ENCODE measurements at places on chromosomes 3 and 15.
A peak's percentile ranks its signal among the peaks of the same experiment; 100 is the strongest.

GRCh38 chr15:41215708-41216107 is 14.8 kb downstream of the EXD1 start:
- DNase-seq = no peak

DNA sequence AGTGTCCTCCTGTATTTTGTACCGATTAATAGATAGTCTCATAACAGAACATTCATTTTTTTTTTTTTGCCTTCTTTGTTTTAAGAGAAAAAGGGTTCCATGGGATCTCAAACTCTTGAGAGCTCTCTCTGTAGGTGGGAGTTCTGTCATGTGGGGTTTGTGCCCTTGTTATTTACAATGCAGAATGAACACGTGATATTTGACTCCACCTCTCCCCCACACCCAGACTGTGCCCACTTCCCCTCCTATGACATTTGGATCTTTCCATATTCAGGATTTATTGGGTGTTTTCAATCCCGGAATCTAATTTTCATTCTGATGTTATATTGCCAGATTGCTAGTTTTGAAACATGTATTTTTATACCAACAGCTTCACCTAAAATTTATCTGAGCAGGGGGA is 49.5 kb downstream of the ARPP21 start:
- no peak for DNase-seq

- no peak for DNase-seq
Observed at GRCh38 chr3:172515130-172515918, 7.9 kb downstream of the TNFSF10 start.

DNA sequence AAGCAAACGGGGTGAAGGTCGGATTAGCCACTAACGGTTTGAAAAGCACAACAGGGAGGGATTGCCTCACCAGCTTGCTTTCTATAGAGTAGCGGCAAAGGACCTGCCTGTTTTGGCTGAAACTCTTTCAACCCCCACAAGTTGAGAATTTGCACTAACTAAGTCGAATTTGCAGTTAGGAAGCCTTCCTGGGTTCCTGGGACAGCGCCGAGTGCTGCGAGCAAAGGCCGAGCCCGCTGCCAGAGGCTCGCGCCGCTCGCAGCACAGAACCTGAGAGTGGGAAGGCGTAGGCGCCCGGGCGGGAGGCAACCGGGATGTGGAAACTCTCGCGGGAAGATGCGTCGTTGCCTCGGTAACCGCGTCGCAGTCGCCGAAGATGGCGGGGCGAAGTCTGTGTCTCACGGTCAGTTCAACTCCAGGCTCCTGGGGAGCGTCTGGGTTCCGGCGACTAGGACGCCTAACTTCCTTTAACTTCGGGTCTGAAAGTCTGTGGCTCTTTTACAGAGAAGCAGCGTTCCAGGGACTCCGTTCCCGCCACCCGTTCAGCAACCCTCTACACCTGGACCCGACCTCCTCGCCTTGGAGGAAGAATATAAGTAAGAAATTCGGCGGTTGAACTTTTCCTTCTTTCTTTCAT is at the start of gene TEX9:
Gene TEX9 (plus strand): TSS at position 352 of the 637 bp plus-strand sequence. CDS start 25 bp downstream, at position 377.
- DNase-seq = peak; percentile 23

DNA sequence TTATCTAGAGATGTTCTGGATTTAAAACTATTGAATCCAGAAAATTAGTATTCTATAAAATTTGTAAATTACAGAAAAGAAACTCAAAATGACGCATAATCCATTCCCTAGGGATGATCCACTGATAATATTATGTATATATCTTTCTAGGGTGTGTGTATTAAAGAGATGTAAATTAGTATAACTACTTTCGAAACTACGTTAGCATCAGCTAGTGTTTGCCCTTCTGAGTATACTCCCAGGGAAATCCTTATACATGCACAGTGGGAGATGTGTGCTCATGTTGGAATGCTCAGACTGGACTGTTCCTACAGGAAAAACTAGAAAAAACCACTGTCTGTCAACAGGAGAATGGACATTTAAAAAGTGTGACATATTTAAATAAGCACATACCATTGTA is 36.4 kb downstream of the ACAA1 start:
- no peak for DNase-seq

- DNase-seq = no peak
Observed at GRCh38 chr3:71048948-71049347, 534.6 kb downstream of the FOXP1 start.

- DNase-seq = no peak
Observed at GRCh38 chr15:52018244-52018643, 775 bp upstream of the MAPK6 start.

GRCh38 chr3:112373924-112374323 is 41.0 kb downstream of the CD200 start:
- no peak for DNase-seq

DNA sequence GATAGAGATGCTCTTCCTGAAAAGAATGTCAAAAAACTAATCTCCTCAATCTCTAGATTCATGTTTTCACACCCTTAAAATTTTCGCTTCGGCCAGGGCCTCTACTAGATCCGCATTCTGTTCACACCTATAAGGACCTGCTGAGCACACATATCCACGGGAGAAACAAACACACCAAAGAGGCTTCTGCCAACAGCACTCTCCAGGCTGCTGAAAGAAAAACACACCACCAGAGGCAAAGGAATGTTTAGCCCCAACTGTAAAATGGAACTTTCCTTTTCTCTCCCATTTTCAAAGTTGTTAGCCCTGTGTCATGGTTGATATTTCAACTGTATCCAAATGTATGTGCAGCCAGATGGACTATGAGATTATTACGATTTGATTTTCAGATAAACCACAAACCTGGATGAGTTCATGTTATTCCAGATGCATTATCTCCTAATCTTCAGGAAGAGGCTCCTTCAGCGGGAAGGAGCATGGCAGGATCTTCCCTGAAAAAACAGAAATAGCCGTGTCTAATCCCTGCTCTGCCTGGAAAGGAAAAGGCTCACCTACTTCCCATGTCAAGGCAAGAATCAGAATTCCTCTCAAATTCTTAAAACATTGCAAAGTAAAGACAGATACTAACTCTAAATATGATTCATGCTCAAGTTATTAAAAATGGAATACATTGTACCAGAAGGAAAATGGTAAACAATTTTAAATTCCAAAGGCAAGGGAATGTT is 442.7 kb upstream of the NR2F2 start:
- DNase-seq = no peak

- no peak for DNase-seq
Observed at GRCh38 chr15:83644439-83644838, 9.5 kb upstream of the ADAMTSL3 start.

GRCh38 chr15:79378394-79379109 is 53.6 kb upstream of the MINAR1 start:
- no peak for DNase-seq

GRCh38 chr15:77186594-77187011 is 115.7 kb upstream of the TSPAN3 start:
- no peak for DNase-seq

- no peak for DNase-seq
Observed at GRCh38 chr3:149547413-149547812, 72.9 kb downstream of the TM4SF4 start.

GRCh38 chr3:13883681-13884080 is 3.8 kb upstream of the WNT7A start:
- DNase-seq = no peak

DNA sequence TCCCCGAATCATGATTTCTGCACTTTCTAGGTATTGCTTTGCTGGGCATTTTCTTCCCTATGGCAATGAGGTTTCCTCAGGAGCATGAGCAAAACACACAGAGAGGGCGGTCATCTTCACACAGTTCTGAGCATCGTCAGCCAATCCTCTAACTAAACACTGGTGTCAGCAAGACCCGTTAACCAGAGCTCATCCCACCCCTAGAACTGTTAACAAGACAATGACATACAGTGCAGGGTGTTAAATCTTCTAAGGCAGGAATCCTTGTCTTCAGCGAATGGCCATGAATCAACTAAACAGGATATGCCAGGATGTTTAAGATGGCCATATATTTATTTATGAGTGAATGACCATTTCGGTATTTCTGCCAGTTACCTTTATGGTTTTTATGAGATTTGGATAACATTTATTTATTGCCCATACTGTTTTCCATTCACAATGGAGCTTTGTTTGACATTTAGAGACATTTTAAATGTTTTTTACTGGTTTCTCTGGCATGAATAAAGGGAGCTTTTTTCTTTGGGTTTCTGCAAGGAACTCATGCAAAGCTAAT is 411.5 kb upstream of the PROK2 start:
- DNase-seq = no peak

DNA sequence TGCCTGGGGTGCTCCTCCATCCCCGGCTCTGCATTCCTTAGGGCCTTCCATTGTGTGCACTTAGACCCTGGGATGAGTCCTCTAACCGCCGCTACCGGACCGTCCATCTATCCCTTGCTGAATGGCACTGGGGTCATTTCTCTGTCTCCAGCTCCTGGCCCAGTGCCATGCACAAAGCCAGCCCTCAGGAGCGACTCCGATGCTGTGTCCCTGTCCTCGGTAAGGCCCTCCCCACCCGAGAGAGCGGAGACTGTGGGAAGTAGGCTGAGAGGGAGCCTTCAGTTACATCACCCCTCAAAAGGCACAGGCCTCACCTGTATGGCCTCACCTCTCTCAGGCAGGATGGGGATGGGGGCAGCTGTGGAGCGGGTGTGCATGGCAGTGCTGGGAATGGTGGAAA is 33.8 kb downstream of the MUC4 start:
- DNase-seq = no peak

- no peak for DNase-seq
Observed at GRCh38 chr3:10517627-10518026, 12.2 kb upstream of the ATP2B2 start.

- DNase-seq = no peak
Observed at GRCh38 chr3:122754929-122755328, 38.7 kb downstream of the HSPBAP1 start.

DNA sequence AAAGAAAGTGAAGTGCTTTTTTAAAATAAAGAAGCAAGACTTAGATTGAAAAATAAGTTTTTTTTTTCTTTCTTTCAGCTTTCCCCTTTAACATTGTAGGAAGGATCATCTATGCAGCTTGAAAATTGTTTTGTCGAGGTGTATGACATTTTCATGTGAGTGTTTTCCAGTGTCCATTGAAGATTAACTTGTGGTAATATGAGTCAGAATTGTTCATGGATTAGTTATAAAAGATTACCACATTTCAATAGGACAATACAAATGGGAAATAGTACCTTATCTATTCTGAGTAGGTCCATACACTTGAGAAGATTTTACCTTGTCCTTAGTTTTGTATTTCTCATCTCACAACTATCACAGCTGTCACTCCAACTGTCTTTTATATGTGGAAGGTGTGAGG is 1234.7 kb downstream of the NSUN3 start:
- DNase-seq = no peak

GRCh38 chr15:43893956-43894355 is 67.2 kb downstream of the WDR76 start:
- DNase-seq = no peak

- DNase-seq = no peak
Observed at GRCh38 chr3:53753518-53754183, 92.6 kb downstream of the CHDH start.

DNA sequence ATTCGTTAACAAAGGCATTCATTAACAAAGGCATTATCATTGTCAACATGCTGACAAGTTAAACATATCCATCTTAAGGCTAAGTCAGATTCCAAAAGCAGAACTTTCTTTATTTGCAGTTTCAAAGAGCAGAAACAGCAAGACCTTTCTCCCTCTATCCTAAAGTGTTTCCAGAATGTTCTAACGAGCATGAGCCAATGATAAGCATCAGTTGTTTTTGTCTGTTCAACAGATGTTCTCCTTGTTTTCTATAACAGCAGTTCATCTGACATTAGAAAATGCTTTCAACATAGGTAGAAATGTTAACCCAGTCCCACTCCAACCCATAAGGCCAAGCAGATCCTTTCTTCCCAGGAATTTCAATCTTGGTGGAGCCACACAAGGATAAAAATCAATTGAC is 77.6 kb upstream of the POMGNT2 start:
- no peak for DNase-seq

DNA sequence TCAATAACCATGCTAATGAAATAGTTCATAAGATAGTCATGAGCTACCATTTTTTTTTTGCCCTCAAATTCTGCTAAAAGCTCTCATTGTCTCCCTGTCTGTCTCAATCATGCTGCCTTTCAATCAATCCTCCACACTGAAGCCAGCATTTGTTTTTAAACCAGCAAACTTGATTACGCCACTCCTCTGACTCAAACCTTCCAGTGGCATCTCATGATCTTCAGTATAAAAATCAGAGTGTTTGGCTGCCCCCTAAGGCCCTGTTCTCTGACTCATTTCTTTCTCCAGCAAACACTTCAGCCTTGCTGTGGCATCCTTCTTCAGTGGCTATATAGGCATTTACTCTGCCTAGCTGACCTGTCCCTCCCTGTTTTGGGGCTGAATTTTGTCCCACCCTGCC is 36.0 kb upstream of the EOMES start:
- DNase-seq = no peak

DNA sequence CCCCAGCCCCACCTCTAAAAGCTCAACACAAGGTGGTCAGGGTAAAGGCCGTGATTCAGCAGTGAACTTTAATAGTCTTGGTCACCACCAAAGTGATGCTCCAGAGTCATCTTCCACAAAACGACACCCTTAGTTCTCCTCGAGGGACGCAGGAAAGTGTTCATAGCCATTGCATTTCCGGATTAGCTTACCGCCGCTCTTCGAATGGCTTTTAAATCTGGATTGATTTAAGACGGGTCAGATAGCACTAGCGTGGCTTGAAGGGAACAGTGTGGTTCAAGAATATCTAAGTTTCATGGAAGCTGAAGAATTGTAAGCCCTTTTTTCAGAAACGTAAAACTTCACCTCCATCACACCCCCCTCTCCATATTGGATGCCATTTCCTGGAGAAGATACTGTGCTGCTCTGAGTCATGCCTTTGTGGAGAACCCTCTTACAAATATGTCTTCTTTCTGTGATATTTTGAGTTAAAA is 829 bp downstream of the RNF7 start:
- DNase-seq = peak; percentile 28

- DNase-seq = no peak
Observed at GRCh38 chr15:31434588-31435260, 108.1 kb downstream of the KLF13 start.

GRCh38 chr15:100021653-100022052 is 288.4 kb upstream of the LYSMD4 start:
- no peak for DNase-seq

- peak; percentile 54 for DNase-seq
Observed at GRCh38 chr3:117893638-117894037, 1141.0 kb downstream of the IGSF11 start.

GRCh38 chr3:126773167-126773566 is 69.1 kb downstream of the CHCHD6 start:
- DNase-seq = no peak

DNA sequence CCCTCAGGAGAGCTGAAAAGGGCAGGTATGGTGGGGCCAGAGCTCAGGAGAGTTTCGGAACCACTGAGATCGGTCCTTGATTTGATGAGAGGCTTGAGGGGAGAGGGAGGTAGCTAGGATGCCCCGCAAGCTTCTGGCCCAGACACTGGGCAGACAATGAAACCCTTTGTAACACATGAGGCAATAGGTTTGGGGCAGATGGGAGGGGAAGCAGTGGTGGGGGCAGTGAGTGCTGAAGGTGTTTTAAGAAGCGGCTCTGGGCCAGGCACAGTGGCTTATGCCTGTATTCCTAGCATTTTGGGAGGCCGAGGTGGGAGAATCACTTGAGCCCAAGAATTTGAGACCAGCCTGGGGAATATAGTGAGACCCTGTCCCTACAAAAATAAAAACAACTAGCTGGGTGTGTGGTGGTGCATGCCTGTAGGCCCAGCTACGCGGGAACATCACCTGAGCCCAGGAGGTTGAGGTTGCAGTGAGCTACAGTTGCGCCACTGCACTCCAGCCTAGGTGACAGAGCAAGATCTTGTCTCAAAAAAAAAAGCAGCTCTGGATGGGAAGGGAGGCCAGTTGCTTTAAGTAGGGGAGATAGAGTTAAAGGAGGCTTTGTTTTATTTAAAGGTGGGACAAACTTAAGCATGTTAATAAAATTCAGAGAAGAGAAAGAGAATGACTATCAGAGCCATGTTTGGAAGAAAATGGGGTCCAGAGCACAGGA is 9.6 kb upstream of the SNX22 start:
- DNase-seq = no peak

Measured in NCI-H2029 treated with DMSO at 0.1 percent for 48 hours (cell line).